ENCODE measurements at places on chromosomes 4 and X.

DNA sequence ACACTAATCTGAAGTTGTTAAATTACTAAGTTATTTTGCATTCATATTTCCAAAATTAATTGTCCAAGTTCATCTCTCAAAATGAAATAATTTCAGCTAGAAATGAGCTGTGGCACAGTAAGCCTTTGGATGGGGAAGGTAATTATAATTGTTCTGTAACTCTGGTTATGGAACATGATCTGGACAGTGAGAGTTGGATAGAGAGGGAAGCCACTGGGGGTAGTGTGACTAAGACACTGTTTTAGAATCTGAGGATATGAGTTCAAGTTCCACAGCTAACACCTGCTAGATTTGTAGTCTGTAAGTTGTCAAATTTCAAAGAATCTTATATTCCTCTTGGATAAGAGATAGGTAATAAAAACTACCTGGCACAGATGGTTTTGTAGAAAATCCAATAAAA lies 49.5 kb downstream of the DMD start:
- no peak for DNase-seq

GRCh38 chr4:143084566-143084965 lies 100.2 kb upstream of the USP38 start:
- no peak for DNase-seq

- no peak for DNase-seq
These were observed 104.9 kb downstream of the ARHGAP10 start for GRCh38 chr4:147836807-147837206.

- no peak for DNase-seq
These were observed 14.1 kb upstream of the PAPSS1 start for GRCh38 chr4:107734120-107734519.

- DNase-seq, result no peak
These were observed 14.5 kb downstream of the MRPL1 start for GRCh38 chr4:77877167-77877566.

DNA sequence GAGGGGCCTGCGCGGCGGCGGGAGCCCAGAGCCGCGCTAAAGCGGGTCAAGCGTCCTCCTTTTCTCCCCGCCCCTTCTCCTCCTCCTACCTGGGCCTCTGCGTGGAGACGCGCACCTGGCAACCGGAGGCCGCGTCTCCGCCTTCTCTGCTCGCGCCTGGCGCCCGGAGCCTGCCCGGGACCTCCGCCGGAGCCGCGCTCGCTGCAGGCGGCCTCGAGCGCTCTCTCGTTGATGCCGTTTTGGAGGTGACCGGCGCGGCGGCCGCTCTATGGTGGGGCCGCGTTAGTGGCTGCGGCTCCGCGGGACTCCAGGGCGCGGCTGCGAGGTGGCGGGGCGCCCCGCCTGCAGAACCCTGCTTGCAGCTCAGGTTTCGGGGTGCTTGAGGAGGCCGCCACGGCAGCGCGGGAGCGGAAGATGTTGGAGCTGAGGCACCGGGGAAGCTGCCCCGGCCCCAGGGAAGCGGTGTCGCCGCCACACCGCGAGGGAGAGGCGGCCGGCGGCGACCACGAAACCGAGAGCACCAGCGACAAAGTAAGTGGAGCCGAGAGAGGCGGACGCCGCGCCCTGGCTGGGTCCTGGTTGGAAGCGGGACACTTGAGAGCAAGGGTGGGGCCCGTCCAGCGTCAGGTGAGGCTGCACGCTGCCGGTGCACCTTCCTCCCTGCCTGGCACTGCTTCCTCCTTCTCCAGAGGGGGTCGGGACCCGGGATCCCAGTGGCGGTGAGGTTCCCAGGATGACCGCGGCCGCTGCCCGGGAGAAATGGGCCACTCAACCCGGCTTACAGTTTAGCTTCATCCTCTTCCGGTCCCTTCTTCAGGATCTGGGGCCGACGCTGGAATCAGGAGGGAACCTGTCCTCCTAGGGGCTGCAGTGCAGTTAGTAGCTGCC lies at the start of gene CDS1:
Gene CDS1 (plus strand): TSS at position 140 of the 888 bp plus-strand sequence. CDS start 275 bp downstream, at position 415.
- no peak for DNase-seq

GRCh38 chrX:150269605-150270254 lies 93.4 kb upstream of the MAMLD1 start:
- DNase-seq, result peak; percentile 7

DNA sequence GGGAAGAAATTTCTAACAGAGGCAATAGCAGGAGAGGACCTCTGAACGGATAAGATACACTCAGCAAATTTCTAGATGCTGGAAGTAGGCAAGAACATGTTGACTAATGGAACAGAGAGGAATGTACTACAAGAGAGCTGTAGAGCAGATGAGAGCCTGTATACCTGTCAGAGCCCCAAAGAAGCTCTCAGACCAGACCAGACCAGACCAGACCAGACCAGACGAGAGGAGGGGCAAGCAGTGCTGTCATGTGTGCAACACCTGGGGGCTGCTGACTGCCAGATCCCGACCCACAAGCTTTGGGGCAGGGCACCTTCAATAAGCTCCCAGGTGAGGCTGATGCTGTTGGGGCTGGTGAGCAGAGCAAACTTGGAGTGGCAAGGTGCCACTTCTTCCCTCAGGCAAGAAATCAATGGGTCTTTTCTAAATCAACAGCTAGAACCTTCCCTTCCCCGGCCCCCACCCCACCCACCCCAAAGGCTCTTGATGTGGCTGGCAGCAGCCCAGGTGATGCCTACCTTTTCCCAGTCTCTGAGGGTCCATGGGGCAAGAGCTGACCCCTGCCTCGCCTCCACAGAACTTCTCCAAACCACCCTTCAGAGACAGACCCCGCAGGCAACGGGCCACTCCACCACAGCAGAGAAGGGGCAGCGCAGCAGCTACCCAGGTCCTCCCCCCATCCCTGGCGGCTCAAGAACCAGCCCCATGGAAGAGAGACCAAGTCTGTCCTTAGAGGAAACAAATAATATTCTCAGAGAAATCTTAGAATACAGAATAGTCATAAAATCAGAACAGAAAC lies 32.7 kb downstream of the MECP2 start:
- no peak for DNase-seq

- DNase-seq, result no peak
These were observed 87.4 kb downstream of the PDGFC start for GRCh38 chr4:156884183-156884582.

DNA sequence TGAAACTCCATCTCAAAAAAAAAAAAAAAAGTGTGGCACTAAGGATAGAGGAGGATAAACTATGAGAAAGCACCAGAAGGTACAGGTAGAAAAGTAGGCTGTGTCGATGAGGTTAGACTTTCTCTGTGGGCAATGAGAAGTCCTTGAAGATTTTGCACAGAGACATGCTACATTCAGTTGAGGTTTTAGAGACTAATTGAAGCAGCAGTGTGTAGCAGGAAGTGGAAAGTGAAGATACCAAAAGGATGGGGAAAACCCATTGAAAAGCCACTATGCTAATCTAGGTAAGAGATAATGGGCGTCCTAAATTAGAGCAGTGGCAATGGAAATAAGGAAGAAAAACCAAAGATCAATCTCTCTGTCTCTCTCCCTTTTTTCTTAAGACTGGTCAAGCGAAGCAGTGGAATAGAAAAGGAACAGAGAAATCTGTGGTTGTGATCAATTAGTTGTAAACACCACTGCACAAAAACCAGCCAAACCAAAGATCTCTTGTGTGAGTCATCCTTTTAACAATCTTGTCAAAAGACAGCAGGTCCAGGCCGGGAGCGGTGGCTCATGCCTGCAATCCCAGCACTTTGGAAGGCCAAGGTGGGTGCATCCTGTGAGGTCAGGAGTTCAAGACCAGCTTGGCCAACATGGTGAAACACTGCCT lies 3.5 kb downstream of the SPINK2 start:
- DNase-seq, result no peak

DNA sequence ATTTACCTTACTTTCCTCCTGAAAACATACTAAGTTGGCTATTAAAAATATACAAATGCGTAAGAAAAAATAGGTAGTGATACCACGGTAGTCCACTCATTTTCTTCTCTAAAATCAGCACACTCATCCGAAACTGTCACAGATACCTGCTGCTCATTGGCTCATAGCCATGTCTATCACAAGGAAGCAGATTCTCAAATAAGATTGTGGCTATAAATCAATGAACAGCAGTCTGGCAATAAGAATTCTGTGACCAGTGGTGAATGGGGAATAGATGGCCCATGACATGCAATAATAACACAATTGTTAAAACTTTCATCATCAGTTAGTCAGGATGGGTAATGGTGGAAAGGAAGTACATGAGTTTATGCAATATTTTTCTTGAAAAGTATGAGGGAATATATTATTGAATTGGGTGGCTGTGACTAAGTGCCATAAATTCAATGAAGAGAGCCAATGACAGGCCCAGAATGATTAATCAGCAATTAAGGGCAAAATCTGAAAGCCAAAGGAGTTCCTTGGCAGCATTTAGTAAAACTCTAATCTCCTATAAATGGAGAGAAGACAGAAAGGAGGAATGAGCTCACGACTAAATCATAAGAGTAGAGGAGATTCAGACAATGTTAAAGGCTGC lies 202.3 kb upstream of the NEIL3 start:
- DNase-seq, result peak; percentile 79

DNA sequence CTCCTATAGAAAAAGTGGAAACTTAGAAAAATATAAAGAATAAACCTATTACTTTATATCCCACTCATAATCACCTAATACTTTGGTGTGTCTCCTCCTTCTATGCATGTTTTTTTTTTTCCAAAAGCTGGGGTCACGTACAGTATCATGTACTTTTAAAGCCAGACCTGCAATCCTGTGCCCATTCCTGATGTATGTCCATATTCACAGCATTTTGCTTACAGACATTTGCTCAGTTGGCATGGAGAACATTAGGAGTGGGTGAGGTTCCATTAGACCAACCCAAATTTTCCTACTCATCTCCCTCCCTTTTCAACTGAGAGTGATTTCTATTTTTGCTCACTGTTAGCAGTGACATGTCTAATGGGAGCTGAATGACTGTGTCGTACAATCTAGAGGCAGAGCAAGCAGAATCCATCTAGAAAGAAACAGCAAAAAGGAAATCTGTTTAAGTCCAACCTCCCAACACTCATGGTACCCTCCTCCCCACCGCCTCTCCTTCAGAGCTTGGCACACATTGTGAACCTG lies 195.6 kb upstream of the KLF3 start:
- DNase-seq, result no peak

- no peak for DNase-seq
These were observed 50.0 kb upstream of the CLCN4 start for GRCh38 chrX:10106806-10107205.

DNA sequence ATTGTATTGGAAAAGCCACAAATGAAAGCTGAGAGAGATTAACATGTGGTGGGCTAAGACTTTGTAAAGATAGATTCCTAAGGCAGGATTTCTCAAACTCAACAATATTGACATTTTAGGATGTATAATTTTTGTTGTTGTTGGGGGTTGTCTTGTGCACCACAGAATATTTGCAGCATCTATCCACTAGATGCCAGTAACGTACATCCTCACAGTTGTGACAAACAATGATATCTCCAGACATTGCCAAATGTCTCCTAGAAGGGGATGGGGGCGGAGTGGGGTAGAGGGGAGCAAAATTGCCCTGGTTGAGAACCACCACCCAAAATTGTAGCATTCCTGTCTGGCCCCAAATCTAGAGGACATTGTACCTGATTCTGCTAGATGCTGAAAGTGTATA lies 14.7 kb upstream of the CBR4 start:
- DNase-seq, result peak; percentile 66

DNA sequence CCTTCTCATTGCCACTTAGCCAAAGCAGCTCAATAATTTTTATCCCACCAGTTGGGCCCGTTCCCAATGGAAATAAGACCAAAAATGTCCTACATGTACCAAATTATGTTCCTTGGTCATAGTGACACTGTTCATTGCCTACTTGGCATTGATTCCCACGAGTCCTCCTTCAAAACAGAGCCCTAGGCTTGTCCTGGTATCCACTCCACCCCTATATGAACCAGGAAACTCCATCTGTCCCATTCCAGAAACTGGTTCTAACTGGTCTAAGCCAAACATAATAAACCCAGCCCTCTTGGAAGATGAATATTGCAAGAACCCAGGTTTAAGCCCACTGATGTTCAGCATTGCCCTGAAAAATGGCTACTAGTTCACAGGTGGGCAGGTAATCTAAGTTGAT lies 30.9 kb upstream of the S100G start:
- DNase-seq, result no peak
